ENCODE measurements at places on chromosomes 7 and 10. TPM values are rescaled to one million over a fixed set of nuclear protein-coding genes. Genes with fewer than 3 reads are reported as not detected.

Gene SPDYE9
- not detected for total RNA-seq

Gene FKBP6
- total RNA-seq: not detected

Gene HMX2
- total RNA-seq: not detected

Gene GET4
- 59.9 TPM for total RNA-seq

Gene AGR2
- total RNA-seq: 104 TPM

Gene CASTOR2
- total RNA-seq: 4.6 TPM

Gene ZNF853
- 2.0 TPM for total RNA-seq

Data from A549 treated with GW870086 at 1 μM for 4 hours (cell line).